Heart left ventricle (tissue), 16 donors: ENCODE measurements at places on chromosomes 2 and 18.

DNA sequence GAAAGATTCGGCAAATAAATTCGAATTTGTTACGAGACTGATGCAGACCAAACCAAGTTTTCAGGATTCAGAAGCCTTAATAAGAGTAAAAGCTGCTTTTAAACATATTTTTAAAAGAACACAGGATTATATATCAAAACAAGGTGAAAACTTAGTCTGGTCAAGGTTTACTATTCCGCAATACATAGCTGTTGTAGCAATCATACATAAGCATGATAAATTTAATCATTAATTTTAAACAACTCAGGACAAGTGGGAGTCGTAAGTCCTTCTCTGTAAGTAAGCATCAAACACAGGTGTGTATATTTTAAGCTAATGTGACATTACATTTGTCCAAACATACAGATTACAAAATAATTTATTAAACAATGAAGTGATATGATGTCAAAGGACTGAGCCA is 57.7 kb downstream of the PUM2 start:
- DNase-seq = no peak

DNA sequence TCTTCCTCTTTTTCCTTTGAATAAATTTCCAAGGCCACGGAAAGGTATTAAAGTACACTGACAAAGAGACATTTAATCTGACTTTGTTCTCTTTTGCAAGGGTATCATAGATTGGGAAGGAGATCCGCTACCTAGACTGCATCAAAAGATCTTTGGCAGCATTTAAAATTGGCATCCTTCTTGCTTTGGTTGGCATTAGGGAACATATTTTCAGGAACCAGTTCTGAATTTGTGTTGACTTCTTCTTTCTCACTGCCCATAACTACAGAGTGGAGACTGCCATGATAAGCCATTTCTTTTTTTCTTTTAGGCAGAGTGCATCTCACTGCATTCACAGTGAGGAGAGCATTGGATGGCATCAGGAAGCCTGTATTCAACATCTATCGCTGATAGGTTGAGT is 83.4 kb downstream of the DOCK10 start:
- no peak for DNase-seq

- DNase-seq = no peak
Measured at GRCh38 chr18:35491700-35492077, 6.1 kb downstream of the INO80C start.

- no peak for DNase-seq
Measured at GRCh38 chr2:158184001-158184400, 82.3 kb downstream of the UPP2 start.

DNA sequence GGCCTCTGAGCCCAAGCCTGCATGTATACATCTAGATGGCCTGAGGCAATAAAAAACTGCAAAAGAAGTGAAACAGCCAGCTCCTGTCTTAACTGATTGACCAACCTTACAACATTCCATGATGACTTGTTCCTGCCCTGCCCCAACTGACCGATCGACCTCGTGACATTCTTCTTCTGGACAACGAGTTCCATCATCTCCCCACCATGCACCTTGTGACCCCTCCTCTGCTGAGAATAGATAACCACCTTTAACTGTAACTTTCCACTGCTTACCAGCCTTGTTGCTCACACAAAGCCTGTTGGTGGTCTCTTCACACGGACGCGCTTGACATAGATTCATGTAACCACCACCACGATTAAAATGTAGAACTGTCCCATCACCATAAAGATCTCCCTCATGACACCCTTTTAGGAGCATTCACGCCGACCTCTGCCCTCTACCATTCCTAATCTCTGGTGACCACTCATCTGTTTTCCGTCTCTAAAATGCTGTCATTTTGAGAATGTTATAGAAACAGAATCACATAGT is 120.1 kb upstream of the REV1 start:
- no peak for DNase-seq

- DNase-seq = no peak
Measured at GRCh38 chr18:56565551-56566345, 72.6 kb downstream of the TXNL1 start.

DNA sequence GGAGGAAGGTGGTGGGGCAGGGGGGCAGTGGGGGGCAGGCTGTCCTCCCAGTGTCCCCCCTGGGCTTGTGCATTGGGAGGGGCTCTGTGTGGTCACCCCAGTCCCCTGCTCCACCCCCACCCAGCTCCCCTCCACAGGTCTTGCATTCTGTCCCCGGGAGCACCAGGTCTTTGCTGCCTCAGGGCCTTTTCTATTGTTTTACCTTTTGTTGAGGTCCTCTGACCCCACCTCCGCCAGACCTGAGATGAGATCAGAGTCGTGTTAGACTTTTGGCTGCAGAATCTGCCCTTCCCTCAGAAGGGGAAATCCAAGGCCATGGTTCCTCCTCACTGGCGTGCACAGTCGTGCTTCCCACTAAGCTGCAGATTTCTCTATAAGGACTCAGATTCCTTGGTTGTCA is 20.8 kb downstream of the ATG4B start:
- DNase-seq = no peak

- no peak for DNase-seq
Measured at GRCh38 chr2:129369437-129369836, 610.0 kb upstream of the RAB6C start.

GRCh38 chr2:47867205-47867604 is 39.1 kb downstream of the FBXO11 start:
- DNase-seq = peak; percentile 35

GRCh38 chr2:217062768-217063167 is 202.9 kb upstream of the TNP1 start:
- DNase-seq = no peak

DNA sequence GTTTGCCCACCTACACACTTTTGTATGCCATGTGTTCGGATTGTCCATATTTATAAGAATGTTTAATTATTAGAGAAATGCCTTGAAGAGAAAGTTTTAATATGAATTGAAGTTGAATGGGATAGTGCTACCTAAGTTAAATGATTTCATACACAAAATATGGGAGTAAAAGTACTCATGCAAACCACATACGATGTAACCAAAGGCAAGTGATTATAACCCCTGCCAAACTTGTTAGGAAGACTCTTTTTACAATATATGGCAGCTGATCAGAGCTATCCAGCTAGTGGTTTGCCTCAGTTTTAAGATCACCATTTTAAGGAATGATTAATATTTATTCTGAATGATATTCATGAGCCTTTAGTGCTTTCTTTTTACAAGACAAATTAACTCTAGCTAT is 106.7 kb downstream of the MYO1B start:
- no peak for DNase-seq

GRCh38 chr18:50734342-50734741 is 85.5 kb downstream of the MRO start:
- DNase-seq = no peak

GRCh38 chr18:74367905-74368304 is 52.3 kb downstream of the C18orf63 start:
- no peak for DNase-seq

DNA sequence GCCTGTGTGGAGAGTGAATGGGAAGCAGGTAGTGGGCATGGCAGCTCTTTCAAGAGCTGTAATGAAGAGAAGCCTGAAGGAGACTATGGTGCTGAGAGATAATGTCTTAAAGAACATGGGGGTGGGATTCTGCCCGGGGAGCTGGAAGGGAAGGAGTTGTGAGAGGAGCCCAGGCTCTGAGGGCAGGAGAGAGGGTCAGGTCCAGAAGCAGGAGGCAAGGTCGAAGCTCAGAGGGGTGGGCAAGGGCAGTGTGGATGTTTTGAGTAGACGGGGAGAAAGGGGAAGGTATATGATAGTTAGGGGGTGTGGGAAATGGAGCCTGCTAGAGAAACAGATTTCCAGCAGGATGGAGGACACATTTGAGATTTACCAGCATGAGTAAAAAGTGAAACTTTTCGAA is 2.1 kb downstream of the CAPN10 start:
- DNase-seq = no peak

GRCh38 chr2:234198976-234199375 is 148.5 kb downstream of the SPP2 start:
- DNase-seq = no peak

- no peak for DNase-seq
Measured at GRCh38 chr2:1976728-1977416, 232.6 kb upstream of the PXDN start.

GRCh38 chr2:226115102-226115831 is 684.4 kb downstream of the IRS1 start:
- no peak for DNase-seq
